ENCODE measurements at places on chromosomes 3 and 15. TPM values are rescaled to one million over a fixed set of nuclear protein-coding genes. Genes with fewer than 3 reads are reported as not detected.

The EXD1 gene
- total RNA-seq: not detected

The CHST13 gene
- not detected for total RNA-seq

The SLC12A8 gene
- total RNA-seq: 2.8 TPM

The ALPK3 gene
- total RNA-seq: 0.17 TPM

The HGD gene
- total RNA-seq: 0.32 TPM

Data from bronchial smooth muscle cell (primary cell).